ENCODE measurements at places on chromosomes 4 and X. TPM values are rescaled to one million over a fixed set of nuclear protein-coding genes. Genes with fewer than 3 reads are reported as not detected.

Gene SLIT2
- 0.06 TPM for total RNA-seq

Gene C4orf50
- total RNA-seq: not detected

Gene FGG
- 4.1 TPM for total RNA-seq

Gene DSPP
- not detected for total RNA-seq

Gene MAGED4
- total RNA-seq: 7.2 TPM

Gene SLBP
- 73.0 TPM for total RNA-seq

Gene GC
- not detected for total RNA-seq

Data from A549 treated with DMSO at 1 μM for 4 hours (cell line).